ENCODE measurements at places on chromosomes 1 and 21. TPM values are rescaled to one million over a fixed set of nuclear protein-coding genes. Genes with fewer than 3 reads are reported as not detected.

C1orf141 gene
- total RNA-seq, result not detected

ACTN2 gene
- total RNA-seq, result not detected

ADAM30 gene
- not detected for total RNA-seq

PRAMEF33 gene
- not detected for total RNA-seq

All from CD8-positive, alpha-beta memory T cell (primary cell).